ENCODE measurements at places on chromosomes 5 and 9.

- H3K36me3 ChIP-seq, result no peaks in the 10 kb centered on the region
- H3K27ac ChIP-seq, result no peak overlapping the region
- H3K4me3 ChIP-seq, result no peak overlapping the region
- DNase-seq, result no peak
Measured at GRCh38 chr9:12819436-12820185, 44.8 kb downstream of the LURAP1L start.

DNA sequence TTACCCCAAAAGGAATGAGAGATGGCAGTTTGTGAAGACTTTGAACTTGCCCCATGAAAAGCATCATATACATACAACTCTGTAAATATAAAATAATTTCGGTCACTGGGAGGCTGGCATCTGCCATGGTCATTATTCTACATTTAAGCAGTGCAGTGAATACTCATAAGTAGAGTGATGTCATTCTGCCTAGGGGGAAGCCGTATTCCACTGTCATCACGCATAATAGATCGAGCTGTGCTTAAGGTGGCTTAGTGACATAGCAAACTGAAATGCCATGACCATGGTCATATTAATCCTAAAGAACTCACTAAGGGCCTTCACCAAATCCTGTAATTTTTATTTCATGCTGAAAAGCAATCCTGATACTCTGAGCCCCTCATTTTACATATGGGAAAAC is 42.4 kb upstream of the NR4A3 start:
- no peak overlapping the region for H3K27ac ChIP-seq
- H3K4me1 ChIP-seq, result no peaks in the 10 kb centered on the region
- DNase-seq, result no peak
- H3K36me3 ChIP-seq, result peaks cover 2% of the 10 kb centered on the region
- no peak overlapping the region for H3K4me3 ChIP-seq

GRCh38 chr5:2271316-2271715 is 388.6 kb upstream of the IRX4 start:
- H3K4me3 ChIP-seq, result no peak overlapping the region
- no peaks in the 10 kb centered on the region for H3K4me1 ChIP-seq
- DNase-seq, result no peak

DNA sequence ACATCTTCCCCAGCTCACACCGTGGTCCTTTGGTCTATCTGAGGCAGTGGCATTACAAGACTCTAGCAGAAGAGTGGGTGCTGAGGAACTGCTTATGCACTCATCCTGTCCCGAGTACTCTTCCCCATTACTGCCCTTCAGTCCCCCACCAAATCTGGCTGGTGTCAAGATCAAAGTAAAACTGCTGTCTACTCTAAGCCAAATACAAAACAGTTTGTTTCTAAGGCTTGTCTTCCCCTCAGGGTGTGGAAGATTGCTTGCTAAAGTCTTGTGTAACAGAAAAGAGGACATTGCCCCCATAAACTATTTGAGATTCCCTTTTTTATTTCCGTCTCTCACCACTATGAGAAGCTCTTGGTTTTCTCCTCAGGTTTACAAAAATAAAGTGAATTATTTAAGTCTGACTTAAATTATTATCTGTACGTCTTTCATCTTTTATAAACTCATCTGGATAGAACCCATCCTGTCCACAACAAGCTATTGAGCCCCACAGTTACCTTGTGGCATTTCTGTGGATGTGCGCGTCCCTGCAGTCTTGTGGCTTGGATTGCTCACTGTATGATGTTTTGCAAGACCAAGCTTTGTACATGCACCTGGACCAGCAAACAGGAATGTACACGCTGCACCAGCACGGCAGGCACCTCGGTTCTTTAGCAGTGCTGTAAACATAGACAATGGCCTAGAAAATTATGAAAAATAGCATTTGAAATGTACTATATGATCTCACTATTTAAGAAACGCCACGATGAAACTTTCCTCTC is 61.0 kb downstream of the CYSTM1 start:
- no peak for DNase-seq
- H3K27ac ChIP-seq, result no peak overlapping the region
- no peak overlapping the region for H3K4me3 ChIP-seq
- no peaks in the 10 kb centered on the region for H3K4me1 ChIP-seq

GRCh38 chr9:27470291-27470856 is 53.7 kb upstream of the IFNK start:
- H3K36me3 ChIP-seq, result no peaks in the 10 kb centered on the region
- H3K4me1 ChIP-seq, result no peaks in the 10 kb centered on the region
- no peak for DNase-seq
- no peaks in the 10 kb centered on the region for H3K27me3 ChIP-seq

GRCh38 chr5:180815293-180815917 is 12.8 kb upstream of the MGAT1 start:
- no peak overlapping the region for H3K4me3 ChIP-seq
- H3K4me1 ChIP-seq, result peaks cover 10% of the 10 kb centered on the region
- DNase-seq, result no peak
- H3K36me3 ChIP-seq, result peaks cover 9% of the 10 kb centered on the region

- DNase-seq, result no peak
- no peaks in the 10 kb centered on the region for H3K36me3 ChIP-seq
- peaks cover 42% of the 10 kb centered on the region for H3K27me3 ChIP-seq
- no peak overlapping the region for H3K27ac ChIP-seq
- no peaks in the 10 kb centered on the region for H3K4me1 ChIP-seq
- H3K4me3 ChIP-seq, result no peak overlapping the region
Measured at GRCh38 chr5:180119903-180120236, 48.3 kb upstream of the RNF130 start.

- no peak for DNase-seq
- H3K36me3 ChIP-seq, result no peaks in the 10 kb centered on the region
- H3K27me3 ChIP-seq, result peaks cover 17% of the 10 kb centered on the region
- no peak overlapping the region for H3K4me3 ChIP-seq
- H3K27ac ChIP-seq, result no peak overlapping the region
Measured at GRCh38 chr5:96601715-96602244, 60.4 kb upstream of the CAST start.

- no peak overlapping the region for H3K27ac ChIP-seq
- peaks cover 7% of the 10 kb centered on the region for H3K27me3 ChIP-seq
- no peak overlapping the region for H3K4me3 ChIP-seq
Measured at GRCh38 chr5:38613992-38614836, 57.8 kb upstream of the LIFR start.

DNA sequence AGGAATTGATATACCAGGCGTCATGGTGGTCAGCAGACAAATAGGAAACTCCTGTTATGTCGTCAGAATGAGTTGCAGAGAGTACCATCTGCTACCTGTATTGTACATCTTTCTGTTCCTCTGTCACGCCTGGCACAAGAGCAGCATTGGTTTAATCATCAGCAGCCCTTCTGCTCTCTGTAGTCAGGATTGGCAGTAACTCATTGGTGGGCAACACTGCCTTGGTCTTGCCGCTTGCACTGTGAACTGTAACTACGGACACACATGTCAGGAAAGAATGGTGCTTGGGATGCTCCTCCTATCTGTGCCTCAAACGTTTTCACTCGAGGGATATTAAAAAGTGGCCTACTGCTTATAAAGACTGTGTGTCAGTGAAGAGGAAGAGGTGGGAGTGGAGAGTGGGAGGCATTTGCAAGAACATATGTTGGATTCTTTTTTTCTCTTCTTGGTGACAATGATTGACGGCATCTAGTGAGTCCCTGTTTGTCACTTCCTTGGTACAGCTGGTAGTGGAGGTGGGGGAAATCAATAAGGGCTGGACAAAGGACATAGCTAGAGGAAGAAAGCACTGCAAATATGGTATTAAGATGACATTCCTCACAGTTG is 76.6 kb downstream of the F2RL2 start:
- DNase-seq, result no peak
- peaks cover 69% of the 10 kb centered on the region for H3K4me1 ChIP-seq
- H3K36me3 ChIP-seq, result peaks cover 17% of the 10 kb centered on the region
- H3K4me3 ChIP-seq, result peak overlapping the region; percentile 70
- H3K27ac ChIP-seq, result peak overlapping the region; percentile 96

DNA sequence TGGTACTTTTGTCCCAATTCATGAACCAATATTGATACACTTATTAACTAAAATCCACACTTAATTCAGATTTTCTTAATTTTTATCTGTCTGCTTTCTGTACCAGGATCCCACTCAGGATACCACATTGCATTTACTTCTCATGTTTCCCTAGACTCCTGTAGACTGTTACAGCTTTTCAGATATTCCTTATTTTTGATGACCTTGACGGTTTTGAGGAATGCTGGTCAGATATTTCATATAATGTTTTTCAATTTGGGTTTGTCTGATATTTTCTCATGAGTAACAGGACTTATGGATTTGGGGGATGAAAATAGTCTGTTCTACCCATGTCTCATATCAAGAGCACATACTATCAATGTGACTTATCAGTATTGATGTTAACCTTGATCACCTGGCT is 37.4 kb downstream of the PLPPR1 start:
- no peaks in the 10 kb centered on the region for H3K36me3 ChIP-seq
- H3K27ac ChIP-seq, result no peak overlapping the region
- no peak for DNase-seq
- no peak overlapping the region for H3K4me3 ChIP-seq
- no peaks in the 10 kb centered on the region for H3K4me1 ChIP-seq

DNA sequence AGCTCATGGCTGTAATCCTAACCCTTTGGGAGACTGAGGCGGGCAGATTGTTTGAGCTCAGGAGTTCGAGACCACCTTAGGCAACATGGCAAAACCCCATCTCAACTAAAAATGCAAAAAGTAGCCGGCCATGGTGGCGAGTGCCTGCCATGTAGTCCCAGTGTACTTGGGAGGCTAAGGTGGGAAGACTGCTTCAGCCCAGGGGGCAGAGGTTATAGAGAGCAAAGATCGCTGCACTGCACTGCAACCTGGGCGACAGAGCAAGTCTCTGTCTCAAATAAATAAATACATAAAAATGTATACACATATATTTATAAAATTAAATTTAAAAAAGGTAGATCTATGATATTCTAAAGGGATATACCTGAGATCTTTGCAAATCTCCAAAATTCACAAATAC is 19.4 kb downstream of the ZBTB5 start:
- H3K4me3 ChIP-seq, result no peak overlapping the region
- H3K27ac ChIP-seq, result no peak overlapping the region
- no peaks in the 10 kb centered on the region for H3K27me3 ChIP-seq

DNA sequence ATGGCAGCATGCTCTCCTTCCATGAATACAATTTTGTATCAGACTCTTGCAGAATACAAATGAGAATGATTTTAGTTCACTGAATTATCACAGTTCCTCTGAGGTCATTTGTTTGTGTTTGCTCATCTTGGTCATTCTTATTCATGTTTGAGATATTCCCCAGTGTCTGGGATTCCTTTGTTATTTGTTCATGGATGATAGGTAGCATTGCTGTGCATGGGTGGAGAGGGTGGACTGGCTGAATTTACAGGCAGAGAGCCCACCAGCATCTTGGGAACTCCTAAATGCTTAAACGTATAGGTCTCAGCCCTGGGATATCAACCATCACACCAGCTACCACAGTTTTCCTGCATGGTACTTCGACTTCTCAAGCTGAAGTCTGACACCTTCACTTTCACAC is 459.8 kb downstream of the CCDC171 start:
- H3K4me3 ChIP-seq, result no peak overlapping the region
- no peak overlapping the region for H3K27ac ChIP-seq
- H3K27me3 ChIP-seq, result no peaks in the 10 kb centered on the region
- H3K4me1 ChIP-seq, result no peaks in the 10 kb centered on the region

GRCh38 chr5:143066556-143067281 is 296.5 kb downstream of the ARHGAP26 start:
- H3K27ac ChIP-seq, result peak overlapping the region; percentile 22
- no peaks in the 10 kb centered on the region for H3K27me3 ChIP-seq
- H3K4me3 ChIP-seq, result no peak overlapping the region
- peaks cover 41% of the 10 kb centered on the region for H3K36me3 ChIP-seq
- H3K4me1 ChIP-seq, result peaks cover 11% of the 10 kb centered on the region

DNA sequence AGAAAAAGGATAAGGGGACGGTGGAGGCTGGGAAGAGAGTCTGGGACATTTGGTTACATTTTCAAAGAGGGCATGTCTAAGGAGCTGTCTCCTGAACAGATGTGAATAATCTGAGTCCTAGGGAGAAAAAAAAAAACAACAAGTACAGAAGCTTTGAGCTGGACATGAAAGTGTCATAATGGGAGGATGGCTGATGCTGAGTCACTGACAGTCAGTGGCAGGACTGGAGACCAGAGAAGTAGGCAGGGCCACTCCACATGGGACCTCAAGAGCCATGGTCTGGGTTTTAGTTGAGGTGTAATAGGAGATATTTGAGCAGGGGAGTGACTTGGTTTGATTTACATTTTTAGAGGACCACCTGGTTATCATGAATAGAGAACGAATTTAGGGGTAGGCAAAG is 70.6 kb downstream of the DPYSL3 start:
- no peaks in the 10 kb centered on the region for H3K36me3 ChIP-seq
- H3K27ac ChIP-seq, result no peak overlapping the region
- no peak for DNase-seq
- no peak overlapping the region for H3K4me3 ChIP-seq

DNA sequence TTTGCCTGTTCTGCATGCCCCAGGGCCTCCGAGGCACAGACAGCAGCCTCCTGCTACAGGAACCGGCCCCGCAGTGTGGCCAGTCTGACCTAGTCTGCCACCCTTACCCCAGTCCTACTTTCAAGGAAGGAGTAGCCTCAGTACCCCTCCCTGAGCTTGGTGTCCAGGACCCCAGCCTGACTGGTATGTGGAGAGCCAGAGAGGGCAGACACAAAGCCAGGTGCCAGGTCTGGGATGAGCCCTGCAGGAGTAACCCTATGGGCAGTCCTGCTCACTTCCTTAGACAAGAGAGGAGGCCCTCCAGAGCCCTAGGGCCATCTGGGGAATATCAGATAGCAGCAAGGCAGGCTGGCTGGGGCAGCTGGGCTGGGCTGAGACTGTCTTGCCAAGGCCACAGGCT is 67.8 kb downstream of the NRG2 start:
- no peak for DNase-seq
- H3K4me1 ChIP-seq, result no peaks in the 10 kb centered on the region
- no peak overlapping the region for H3K4me3 ChIP-seq
- H3K27me3 ChIP-seq, result peaks cover 71% of the 10 kb centered on the region
- H3K27ac ChIP-seq, result no peak overlapping the region

GRCh38 chr5:76145945-76146344 is 62.8 kb downstream of the SV2C start:
- H3K27me3 ChIP-seq, result peaks cover 3% of the 10 kb centered on the region
- no peak overlapping the region for H3K27ac ChIP-seq
- H3K36me3 ChIP-seq, result no peaks in the 10 kb centered on the region
- H3K4me1 ChIP-seq, result no peaks in the 10 kb centered on the region
- DNase-seq, result no peak

Measured in central memory CD8-positive, alpha-beta T cell (primary cell).